ENCODE measurements at places on chromosomes 6 and 20.

DNA sequence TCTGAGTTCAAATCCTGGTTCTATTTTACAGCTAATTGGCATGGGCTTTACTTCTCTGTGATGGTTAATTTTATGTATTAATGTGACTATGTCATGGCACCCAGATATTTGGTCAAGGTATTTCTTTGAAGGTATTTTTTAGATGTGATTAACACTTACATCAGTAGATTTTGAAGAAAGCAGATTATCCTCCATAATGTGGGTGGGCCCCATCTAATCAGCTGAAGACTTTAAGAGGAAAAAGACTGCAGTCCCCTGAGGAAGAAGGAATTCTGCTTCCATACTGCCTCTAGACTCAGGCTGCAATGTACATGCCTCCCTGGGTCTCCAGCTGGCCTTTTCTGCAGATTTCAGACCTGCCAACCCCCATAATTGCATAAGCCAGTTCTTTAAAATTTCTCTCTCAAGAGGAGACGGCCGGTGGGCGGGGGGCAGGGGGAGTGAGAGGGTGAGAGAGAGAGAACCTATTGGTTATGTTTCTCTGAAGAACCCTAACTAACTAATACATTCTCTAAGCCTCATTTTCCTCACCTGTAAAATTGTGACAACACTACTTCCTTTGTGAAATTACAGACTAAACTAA lies 338.2 kb upstream of the PRDM1 start:
- no peak for DNase-seq

GRCh38 chr20:3189561-3190131 lies 14.8 kb downstream of the DDRGK1 start:
- DNase-seq: no peak

DNA sequence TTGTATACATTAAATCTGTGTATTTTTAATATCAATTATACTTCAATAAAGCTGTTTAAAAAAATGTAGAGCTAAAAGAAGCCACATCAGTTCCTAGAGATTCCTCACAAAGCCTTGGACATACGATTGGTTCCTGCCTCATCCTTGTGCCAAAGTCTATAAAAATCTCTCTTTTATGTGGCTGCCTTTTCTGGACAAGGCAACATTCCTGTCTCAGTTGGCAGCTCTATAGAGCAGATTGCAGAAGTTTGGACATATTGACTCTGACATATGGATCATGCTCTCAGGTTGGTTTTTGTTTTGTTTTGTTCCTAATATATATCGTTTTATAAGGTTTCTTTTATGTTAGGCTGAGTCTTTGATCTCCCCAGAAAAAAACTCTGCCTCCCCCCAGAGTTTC lies 148.9 kb downstream of the MAFB start:
- DNase-seq: no peak

DNA sequence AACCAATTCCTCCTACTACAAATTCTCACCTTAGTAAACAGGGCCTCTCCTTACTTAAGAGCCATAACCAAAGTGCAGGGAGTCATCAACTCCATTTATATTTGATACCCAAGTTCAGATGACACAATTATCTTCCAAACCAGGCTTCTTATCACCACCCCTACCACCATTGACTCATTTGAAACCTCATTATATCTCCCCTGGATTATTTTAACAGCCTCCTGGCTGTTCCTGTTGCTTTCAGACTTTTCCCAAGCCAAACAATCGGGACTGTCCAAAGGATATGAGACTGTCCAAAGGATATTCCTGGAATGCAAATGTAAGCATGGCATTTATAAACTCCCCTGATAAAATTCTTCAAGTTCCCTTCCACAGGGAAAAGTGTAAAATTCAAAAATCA lies 394.3 kb downstream of the MAFB start:
- DNase-seq: no peak

GRCh38 chr6:380234-381218 lies 11.0 kb upstream of the IRF4 start:
- DNase-seq: no peak

GRCh38 chr20:48618052-48618451 lies 209.7 kb downstream of the PREX1 start:
- no peak for DNase-seq

- no peak for DNase-seq
Observed at GRCh38 chr6:90083891-90084290, 189.6 kb downstream of the GJA10 start.

- no peak for DNase-seq
Observed at GRCh38 chr6:137975188-137975940, 108.3 kb downstream of the TNFAIP3 start.

DNA sequence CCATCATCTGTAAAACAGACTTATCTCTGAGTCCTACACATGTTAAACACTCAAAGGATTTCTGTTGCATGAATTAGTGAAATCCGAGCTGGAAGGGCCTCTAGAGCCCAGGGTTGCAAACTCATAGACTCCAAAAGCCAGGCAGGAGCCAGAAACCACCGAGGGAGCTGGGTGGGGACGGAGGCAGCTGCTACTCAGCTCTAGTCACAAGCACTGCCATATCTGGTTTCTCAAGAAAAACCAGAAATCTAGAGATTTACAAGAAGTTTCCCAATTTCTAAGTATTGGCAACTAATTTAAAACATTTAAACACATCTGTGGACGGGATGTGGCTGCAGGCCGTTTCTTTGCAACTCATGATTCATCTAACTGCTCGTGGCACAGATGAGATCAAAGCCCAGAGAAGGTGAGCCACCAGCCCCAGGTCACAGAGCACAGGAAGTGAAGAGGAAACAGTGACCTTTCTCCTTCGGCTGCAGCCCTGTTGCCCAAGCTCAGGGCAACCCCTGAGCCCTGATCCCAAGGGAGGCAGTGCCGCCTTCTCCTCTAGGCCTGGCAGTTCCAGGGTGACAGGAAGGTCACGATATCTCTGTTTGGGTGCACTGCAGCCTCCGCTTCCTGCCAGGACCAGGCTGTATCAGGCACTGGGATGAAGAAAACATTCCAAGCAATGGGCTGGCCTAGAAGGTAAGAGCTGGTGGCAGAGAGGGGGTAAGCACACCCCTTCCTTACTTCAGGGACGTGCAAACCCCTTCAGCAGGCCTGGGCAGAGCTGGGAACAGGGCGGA lies 26.4 kb upstream of the PTGIS start:
- no peak for DNase-seq

DNA sequence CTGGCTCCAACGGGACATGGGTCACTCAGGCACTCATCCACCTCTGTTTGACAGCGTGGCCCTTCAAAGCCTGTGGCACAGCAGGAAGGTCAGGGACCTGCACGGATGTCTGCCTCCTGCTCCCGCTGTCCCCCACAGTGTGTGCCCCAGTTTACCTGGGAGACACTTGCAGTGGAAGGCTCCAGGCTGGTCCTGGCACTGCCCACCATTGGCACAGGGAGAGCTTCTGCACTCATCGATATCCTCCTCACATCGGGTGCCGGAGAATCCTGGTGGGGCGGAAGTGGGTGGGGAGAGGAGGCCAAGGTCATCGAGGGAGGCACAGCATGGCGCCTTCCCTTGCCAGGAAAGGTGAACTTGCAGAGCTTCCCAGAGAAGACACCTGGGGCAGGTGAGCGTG lies 6.9 kb downstream of the NOTCH4 start:
- DNase-seq: no peak

Data from GM12892 (cell line).